ENCODE measurements at places on chromosomes 3 and 15. TPM values are rescaled to one million over a fixed set of nuclear protein-coding genes. Genes with fewer than 3 reads are reported as not detected.

The DOCK3 gene
- 0.14 TPM for total RNA-seq

The IMPDH2 gene
- 56.0 TPM for total RNA-seq

The ZNF502 gene
- total RNA-seq: 4.5 TPM

The GPX1 gene
- total RNA-seq: 187 TPM

The CCR3 gene
- not detected for total RNA-seq

DNA sequence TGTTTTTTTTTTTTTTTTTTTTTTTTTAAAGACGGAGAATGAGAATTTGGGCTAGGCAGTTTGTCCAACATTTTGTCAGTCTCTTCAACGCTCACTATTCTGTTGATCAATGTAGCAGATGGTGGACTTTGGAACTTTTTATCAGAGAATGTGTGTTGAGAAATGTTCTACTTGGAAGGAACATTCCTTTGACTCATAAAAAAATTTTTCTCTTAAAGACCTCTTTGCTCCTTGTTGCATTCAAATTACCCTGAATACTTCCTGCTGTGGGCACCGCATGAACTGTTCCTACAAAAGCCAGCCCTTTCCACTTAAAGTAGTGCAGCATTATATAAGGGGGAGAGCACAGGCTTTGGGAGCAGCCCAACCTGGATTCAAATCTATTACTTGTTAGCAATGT is 182.9 kb downstream of the AKAP13 start:
- DNase-seq: no peak
